ENCODE measurements at places on chromosomes 2 and 18.

GRCh38 chr2:73080321-73081131 lies 9.0 kb upstream of the SFXN5 start:
- no peak for DNase-seq

DNA sequence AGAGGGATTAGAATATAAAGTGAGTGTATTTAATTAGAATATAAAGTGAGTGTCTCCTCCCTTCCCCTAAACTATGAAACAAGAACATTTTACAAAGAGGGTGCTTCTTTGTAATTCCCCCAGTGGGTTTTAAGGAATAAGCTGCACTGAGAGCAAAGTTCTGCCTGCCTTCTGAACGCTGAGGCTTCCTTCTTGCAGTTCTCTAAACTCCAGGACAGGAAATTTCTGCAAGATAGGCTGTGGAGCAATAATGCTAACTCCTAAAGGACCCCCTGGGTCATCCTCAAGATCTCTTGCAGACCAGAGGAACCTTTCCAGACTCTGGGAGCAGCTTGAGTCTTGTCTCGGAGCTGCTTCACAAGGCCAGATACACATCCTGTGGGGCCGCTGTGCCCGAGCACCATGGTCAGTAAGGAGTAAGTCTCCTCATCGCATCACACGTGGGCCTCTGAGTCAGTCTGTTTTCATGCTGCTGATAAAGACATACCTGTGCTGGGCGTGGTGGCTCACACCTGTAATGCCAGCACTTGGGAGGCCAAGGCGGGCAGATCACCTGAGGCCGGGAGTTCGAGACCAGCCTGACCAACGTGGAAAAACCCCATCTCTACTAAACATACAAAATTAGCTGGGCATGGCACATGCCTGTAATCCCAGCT lies 87.5 kb upstream of the KCNE4 start:
- no peak for DNase-seq

- DNase-seq: no peak
Observed at GRCh38 chr2:179917272-179917671, 55.9 kb upstream of the ZNF385B start.

DNA sequence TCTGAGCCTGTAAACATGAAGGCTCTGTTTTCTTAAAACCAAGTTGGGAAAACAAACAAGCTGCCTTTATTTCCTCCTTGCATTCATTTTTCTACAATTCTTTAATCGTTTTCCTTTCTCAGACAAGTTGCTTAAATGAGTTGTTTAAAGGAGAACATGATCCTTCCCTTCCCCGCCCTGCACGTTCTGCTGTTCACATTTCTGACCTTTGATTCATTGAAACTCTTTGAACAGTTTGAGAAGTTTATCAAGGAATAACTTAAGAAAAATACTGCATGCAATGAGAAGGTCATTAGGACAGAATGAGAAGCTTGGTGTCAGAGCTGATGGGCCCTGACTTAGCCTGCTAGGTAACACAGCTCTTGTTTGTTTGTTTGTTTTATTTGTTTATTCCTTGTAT lies 181.6 kb downstream of the PARD3B start:
- no peak for DNase-seq

DNA sequence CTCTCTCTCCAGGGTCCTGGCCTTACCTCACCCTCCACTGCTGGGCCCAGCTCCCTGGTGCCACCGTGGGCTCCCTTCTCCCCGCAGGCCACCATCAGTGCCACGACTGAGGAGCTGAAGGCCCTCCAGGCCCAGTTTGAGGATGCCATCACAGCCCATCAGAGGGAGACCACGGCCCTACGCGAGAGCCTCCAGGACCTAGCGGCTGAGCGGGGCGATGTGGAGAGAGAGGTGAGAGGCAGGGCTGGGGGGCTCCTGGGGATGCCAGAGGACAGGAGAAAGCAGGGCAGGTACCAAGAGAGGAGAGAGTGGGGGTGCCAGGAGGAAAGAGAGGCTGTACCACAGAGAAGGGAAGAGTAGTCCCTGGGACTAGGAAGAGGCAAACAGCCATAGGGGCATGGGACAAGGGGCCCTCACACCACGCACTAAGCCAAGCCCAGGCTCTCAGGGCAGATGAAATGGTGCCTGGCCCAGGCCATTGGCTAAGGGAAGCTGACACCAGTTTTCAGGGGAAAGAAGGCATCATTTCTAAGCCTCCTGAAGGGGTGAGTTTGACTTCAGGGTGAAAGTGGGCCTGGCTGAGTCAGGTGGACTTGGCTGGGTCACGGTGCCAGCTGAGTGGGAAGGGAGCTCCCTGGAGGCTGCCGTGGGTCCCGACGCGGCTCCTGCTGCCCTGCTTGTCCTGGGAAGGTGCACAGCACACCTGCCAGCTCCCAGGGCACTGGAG lies 39.0 kb upstream of the SNED1 start:
- no peak for DNase-seq

DNA sequence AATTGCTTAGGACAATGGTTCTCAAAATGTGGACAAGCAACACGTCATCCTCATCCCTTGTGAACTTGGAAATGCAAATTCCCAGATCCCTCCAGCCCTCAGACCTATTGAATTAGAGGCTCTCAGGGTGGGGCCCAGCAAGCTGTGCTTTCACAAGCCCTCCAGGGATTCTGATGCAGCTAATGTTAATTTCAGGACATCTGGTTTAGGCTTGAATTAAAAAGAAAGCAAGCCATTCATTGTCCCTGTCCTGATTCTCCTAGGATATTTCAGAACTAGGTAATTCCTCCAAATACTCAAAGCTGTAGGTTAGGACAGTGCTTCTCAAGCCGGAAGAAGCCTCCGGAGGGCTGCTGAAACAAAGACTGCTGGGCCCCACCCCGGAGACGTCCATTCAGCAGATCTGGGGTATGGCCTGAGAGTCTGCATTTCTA lies 26.0 kb upstream of the GLI2 start:
- peak; percentile 33 for DNase-seq

- DNase-seq: no peak
Observed at GRCh38 chr2:17311771-17312511, 206.3 kb downstream of the RAD51AP2 start.

GRCh38 chr2:96631804-96632435 lies 6.2 kb downstream of the KANSL3 start:
- no peak for DNase-seq

DNA sequence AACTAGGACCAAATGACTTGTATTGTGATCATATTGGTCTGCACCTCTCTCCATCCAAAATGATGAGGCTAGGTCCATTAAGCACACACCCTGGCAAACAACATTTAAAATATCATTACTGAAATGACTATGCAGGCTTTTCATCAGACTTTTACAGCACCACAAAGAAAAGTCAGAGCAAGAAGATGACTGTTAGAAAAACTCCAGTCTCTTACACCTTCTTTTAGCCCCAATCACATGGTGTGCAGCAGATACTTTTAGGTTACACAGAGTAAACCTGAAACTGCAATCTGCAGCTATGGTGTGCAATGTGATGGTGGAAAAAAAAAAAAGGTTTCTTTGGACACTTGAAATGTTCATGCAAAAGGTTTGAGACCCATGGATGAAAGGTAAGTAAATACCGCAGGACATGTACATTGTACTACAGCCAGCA lies 5.4 kb upstream of the POLI start:
- DNase-seq: no peak

- DNase-seq: no peak
Observed at GRCh38 chr2:217396586-217396985, 536.7 kb upstream of the TNP1 start.

DNA sequence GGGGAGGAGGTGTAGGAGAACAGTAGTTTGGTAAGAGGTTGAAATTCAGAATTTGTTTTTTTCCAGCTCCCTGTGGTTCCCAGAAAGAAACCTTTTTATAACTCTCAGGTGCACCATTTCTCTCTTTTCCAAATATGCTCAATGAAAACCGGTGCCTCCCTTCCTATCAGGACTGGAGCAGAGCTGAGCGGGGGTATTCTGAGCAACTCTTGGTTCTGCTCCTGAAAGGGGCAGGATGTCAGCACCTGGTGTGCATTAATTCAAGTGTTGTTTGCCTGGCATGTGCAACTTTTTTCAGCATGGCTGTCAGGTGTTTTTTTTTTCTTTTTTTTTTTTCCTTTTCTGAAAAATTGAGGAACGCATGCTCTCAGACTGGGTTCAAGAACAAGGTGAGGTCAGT lies 74.1 kb downstream of the MAPK4 start:
- no peak for DNase-seq

DNA sequence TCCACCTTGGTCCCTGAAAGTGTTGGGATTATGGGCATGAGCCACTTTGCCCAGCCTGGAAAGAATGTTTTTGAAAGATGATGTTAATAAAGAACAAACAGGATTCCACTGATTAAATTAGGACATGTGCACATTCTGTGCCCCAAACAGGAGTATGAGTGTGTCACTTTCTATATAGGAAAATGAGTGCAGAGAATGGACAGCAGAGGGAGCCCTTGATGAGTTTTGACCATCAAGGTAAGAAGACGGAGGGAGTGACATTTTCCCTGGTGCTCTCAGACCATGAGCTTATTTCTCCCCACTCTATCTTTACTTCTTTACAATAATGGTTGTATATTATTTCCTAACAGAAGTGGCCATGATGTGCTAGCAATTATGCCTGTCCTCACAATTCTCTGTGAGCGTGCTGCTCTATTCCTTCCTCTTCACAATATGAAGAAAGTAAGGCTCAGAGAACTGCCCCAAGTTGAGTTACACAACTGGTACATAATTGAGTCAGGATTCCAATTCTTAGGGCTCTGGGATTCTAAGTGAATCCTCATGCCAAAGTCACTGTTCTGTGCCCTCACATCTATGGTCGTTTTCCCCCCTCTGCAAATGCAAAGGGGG lies 20.6 kb downstream of the RPL37A start:
- DNase-seq: peak; percentile 67

GRCh38 chr2:20551260-20551944 lies 99.5 kb downstream of the HS1BP3 start:
- DNase-seq: no peak

DNA sequence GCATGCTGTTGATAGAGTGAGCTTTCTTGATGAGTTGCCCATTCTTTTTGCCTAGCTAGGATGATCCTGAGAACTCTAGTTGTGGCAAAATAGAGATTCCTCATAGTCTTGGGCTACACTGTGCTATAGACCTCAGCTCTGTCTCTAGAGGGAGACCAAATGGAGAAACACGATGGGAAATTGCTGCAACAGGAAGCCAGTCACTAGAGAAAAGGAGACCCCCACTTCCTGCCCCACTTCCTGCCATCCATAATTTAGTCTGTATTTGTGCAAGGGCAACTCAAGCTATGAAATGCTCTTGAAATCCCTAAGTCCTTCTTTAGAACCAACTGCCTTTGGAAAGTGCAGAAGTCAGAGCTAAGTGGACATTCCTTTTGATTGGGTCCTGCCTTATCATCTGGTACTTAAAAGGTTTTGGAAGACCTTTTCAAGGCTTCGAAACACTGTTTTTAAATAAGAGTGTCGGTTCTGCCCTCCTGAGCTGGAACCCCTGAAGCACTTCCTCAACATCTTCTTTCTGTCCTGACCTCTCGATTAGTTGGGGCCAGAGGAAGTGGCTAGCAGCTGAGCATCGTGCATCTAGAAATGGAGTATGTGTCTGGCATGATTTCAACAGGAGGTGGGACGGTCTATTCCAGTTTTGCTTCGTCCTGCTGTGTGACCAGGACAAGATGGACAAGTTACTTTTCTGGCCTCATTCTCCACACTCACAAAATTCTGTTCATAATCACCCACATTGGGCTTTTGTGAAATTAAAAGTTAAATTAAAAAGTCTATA lies 8.6 kb upstream of the KCNE4 start:
- DNase-seq: no peak

- no peak for DNase-seq
Observed at GRCh38 chr2:69620870-69621269, 22.7 kb downstream of the AAK1 start.
